ENCODE measurements at places on chromosomes 2 and 18.

DNA sequence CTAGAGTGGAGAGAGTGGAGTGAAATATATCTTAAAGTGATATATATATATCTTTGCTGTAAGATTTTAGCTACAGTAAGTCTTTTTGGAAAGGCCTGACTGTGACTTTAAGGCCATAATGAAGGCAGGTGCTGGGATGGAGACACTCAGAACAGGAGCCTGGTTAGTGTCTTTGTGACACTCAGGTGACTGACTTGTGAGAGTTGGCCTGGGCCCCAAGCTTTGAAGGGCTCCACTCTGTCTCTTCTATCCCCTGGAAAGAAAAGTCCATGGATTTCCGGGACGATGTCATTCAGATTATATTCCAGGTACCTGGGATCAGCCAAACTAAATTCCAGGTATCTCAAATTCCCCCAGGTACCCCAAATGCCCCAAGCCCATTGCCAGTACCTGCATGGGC is 276.6 kb downstream of the PDE11A start:
- no peak for DNase-seq

- no peak for DNase-seq
Measured at GRCh38 chr2:32711219-32711618, 83.4 kb downstream of the TTC27 start.

DNA sequence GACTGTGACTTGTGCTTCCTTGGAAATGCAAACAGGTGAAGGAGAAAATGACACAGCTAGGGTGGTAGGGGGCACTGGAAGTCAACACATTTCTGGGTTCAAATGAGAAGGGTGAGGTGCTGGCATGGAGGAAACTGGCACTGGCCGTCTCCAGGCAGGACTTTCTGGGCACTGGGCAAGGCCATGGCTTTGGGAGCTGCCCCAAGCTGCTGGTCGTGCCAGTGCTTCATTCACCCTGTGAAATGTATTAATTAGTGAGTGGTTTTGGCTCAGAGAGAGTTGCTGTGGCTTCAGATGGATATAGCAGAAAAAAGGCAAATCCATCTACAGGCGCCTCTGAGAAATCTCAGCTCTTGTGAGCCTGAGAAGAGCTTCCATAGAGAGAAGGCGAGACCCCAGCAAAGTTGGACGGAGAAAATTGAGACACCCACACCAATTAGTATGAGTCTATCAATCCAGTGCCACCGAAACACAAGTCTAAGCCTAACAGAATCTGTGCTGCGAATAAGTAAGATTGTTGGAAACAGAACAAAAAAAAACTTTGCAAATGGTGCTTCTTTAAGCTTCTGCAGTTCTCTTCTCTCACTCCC is 202.1 kb upstream of the TNP1 start:
- no peak for DNase-seq

DNA sequence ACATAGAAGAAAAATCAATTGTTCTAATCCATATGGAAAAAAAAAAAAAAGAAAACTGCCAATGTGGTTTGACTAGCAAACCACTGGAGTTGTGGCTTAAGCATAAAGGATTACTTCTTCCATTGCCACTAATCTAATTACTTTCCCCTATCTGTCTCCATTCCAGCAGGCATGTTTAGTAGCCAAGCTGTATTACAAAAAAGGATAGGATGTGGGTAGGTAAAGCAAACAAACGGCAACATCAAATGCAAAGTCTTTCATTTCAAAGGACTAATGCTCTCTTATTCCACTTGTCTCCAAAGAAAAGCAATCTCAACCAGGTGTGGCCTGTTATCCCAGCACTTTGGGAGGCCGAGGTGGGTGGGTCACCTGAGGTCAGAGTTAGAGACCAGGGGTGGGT is 36.5 kb downstream of the SLC8A1 start:
- DNase-seq: no peak

DNA sequence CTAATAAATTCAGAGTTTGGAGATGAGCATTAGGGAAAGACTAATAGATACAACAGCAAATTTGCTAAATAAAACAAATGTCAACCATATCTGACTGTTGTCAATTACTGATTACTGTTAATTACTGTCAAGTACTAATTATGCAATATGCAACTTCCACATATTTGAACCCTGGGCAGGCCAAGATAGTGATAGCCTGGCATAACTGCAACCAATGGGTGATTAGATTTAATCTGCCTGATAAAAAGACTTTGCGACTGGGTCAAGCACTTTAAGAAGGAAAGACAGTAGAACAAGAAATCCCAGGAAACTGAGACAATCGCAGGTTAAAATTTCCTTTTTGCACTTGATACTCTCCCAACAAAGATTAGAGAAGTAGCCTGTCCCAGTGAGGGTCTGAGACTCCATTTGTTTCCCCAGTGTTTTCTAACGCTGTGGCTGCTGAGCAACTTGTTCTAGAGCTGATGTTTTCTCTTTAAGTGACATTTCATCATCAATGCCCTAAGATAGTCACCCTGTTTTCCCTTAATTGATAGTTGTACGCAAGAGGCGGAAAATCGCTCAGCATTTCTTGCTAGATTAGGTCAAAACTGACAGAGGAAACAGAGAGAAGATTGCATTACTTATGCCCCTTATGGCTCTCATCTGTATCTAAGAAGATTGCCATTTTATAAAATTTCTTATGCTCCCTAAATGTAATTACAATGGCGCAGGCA is 17.8 kb downstream of the ARHGAP15 start:
- DNase-seq: no peak

DNA sequence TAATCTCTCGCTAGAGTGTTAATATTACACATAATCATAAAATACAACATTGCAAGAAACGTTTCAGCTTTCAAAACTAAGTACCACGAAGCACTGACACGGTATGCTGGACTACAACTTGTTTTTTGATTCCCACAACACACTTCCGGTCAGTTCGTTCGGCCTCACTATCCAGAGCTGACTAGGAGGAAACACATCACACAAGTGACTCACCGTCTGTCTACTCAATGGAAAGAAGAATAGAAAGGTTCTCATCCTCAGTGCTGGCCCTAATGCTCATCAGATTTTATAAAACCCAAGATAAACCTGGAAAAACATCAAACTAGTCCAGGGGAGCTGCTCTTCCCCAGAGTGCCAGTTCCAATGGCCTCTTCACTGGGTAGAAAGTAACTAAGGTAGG is 42.9 kb downstream of the ZNF385B start:
- DNase-seq: no peak

- no peak for DNase-seq
Measured at GRCh38 chr2:71517851-71518250, 64.5 kb downstream of the DYSF start.

DNA sequence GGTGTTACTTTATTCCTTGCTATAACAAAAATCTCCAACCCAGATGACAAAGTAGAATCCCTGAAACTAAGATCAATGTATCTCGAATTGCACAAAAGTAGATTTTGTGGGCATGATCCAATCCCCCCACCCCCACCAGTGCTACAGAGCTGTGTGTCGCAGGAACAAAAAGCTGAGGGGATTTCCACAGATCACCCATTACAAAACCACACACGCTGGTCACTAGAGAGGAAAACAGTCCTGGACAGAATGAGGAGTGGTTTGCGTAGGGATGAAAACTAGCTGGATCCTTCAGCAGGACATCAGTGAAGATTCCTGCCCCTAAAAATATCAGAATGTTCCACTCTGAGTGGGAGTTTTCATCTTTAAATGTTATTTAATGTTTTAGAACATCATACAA is 165.3 kb upstream of the STK17B start:
- DNase-seq: no peak

DNA sequence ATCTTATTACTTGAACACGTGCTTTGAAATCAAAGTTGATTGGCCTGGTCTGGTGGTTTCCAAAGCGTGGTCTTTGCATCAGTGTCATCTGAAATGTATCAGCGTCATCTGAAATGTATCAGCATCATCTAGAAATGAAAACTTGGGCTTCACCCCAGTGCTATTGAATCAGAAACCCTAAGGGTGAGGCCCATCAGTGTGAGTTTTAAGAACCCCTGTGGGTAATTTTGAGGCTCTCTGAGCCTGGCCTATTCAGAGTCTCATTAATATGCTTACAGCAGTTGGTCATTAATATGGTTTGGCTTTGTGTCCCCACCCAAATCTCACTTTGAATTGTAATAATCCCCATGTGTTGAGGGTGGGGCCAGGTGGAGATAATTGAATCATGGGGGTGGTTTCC is 85.2 kb downstream of the NYAP2 start:
- DNase-seq: no peak

DNA sequence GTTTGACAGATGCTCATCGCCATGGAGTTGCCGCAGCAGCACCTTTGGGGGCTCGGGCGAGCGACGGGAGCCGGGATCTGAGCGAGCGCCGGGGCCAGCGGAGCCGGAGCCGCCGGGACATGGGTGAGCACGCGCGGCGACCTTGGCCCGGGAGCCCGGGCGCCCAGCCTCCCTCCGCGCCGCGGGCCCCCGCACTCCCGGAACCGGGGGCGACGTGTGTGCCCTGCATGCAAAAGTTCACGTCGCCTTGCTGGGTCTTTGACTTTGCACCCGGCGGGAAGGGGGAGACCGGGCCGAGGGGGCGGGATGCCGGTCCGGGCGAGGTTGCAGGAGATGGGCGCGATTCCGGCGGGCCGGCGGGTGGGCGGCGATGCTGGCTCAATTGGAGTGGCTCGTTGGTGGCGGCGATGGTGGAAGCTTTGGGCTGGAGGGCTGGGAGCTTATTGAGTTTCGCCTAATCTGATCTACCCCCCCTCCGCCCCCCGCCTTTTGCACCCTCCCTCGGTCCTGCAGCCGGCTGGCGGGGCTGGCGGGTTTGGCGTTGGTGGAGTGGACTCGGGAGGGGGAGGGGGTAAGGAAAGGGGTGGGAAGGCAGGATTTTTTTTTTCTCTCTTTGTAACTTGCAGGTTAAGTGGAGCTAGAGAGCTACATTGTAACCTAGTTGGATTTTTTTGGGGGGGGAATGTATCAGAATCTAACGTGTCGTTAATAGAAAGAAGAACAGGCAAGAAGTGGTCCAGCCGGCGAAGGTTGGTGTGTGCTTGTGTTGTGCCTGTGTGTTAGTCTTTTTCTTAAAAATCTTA is at the start of gene SETBP1:
Gene SETBP1, plus strand, starts transcription at position 616 of the 803 bp plus-strand sequence. CDS start 20,459 bp downstream, outside the sequence.
- peak; percentile 4 for DNase-seq

GRCh38 chr2:240503848-240504247 is 53.9 kb downstream of the ANKMY1 start:
- no peak for DNase-seq

GRCh38 chr18:58755304-58756010 is 84.2 kb downstream of the MALT1 start:
- no peak for DNase-seq

GRCh38 chr2:155643056-155643775 is 689.3 kb downstream of the NR4A2 start:
- DNase-seq: no peak
